GM12892 (cell line): ENCODE measurements at places on chromosomes 5 and 9.

- DNase-seq = no peak
Measured at GRCh38 chr9:37961351-37961750, 57.4 kb upstream of the SLC25A51 start.

GRCh38 chr5:133322743-133323142, 270.9 kb downstream of the HSPA4 start:
- DNase-seq = no peak

DNA sequence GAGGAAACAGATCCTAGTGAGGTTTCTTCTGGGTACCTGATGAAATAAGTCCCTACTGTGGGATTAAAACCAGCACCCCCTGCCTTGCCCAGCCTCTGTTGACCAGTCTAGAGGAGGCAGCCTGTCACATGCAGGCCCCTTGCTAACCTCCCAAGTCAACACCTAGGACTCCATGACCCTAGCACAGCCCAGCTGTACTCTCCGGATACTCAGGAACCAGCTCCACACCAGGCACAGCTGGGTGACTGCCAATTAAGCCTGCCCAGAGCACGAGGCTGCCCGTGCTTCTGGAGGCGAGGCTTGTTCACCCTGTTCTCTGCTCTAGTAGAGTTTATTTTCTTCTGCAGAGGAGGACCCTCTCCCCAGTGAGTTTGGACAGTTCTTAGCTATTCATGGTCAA, 92.5 kb downstream of the SNX24 start:
- DNase-seq = no peak

DNA sequence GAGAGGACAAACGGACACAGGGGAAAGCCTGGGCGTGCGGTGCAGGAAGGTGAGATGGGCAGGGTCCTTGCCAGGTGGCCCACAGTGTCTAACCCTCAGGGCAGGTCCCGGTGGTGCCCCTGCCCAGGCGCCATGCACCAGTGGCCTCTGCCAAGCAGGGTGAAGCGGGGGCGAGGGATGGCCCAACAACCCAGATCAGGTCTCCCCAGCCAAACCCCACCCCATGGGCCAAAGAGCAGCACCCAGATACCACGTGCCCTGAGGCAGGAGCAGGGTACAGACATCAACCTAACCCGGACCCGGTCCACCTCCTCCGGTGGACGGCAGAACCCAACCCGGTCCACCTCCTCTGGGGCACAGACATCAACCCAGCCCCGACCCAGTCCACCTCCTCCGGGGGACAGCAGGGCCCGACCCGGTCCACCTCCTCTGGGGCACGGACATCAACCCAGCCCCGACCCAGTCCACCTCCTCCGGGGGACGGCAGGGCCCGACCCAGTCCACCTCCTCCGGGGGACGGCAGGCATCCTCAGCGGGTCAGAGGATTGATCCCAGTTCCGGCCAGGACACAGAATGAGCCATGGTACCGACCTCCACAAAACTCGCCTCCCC, 12.8 kb downstream of the SLC12A7 start:
- no peak for DNase-seq

DNA sequence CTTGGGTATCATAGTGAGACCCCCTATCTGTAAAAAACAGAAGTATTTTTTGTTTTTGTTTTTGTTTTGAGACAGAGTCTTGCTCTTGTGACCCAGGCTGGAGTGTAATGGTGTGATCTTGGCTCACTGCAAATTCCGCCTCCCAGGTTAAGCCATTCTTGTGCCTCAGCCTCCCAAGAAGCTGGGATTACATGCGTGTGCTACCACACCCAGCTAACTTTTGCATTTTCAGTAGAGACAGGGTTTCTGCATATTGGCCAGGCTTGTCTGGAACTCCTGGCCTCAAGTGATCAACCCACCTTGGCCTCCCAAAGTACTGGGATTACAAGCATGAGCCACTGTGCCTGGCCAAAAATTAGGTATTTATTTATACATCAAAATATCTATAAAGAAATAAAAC, 10.2 kb upstream of the CCDC171 start:
- no peak for DNase-seq

DNA sequence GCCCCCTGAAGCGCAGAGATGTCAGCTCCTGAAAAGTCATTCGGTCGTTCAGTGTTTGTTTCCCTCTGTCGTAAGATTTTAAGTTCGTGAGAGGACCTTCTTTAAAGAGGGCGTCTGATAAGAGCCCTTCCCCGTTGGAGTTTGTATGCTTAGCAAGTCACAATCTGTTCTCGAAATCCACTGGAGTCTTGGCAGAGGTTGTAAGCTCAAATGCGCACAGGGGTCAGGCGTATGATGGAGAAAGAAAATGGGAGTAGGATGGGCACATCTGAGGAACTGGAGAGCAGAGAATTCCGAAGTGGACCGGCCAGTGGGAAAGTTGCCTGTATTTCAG, 710 bp downstream of the HSD17B4 start:
- peak; percentile 13 for DNase-seq

GRCh38 chr5:109848130-109848529, 158.4 kb downstream of the MAN2A1 start:
- no peak for DNase-seq
